ENCODE measurements at places on chromosomes 2 and 18.

- no peak for DNase-seq
Observed at GRCh38 chr2:138475277-138475776, 26.2 kb upstream of the SPOPL start.

DNA sequence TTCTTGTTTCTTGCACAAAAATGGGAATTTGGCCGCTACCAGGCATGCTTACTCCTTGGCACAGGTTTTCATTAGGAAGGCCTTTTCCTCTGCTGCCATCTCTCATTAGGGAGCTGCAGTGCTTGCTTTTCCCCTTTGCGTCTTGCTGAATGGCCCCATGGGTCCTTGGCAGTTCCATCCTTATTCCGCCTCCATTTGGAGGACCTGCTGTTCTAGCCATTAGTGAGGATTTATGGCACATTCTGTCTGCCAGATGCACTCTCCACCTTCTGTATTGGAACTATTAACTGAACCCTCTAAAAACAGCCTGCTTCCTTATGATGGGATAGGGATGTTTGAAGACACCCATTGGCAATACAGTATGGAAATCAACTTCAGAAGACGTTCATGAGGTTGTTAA lies 103.5 kb upstream of the NOSTRIN start:
- no peak for DNase-seq

- DNase-seq, result no peak
Observed at GRCh38 chr2:120740375-120740764, 4.7 kb downstream of the GLI2 start.

DNA sequence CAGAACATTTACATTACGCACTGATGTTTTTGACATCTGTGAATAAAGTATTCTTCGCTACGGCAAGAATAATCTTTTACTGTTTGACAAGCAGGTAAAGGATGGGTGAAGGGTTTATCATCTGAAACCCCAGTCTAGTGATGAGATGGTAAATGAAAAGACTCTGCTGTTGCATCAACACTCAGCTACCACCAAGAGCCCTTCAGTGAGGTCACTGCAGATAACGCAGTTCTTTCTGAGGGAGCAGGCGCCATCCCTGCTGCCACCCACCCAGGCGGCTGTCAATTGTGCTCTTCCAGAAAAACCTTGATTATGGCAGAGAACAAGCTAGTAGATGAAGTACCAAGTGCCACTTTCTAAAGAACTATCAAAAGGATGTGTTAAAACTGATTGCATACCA lies 58.7 kb downstream of the ABCG8 start:
- DNase-seq, result no peak

GRCh38 chr2:152303951-152304350 lies 31.0 kb upstream of the FMNL2 start:
- DNase-seq, result no peak

DNA sequence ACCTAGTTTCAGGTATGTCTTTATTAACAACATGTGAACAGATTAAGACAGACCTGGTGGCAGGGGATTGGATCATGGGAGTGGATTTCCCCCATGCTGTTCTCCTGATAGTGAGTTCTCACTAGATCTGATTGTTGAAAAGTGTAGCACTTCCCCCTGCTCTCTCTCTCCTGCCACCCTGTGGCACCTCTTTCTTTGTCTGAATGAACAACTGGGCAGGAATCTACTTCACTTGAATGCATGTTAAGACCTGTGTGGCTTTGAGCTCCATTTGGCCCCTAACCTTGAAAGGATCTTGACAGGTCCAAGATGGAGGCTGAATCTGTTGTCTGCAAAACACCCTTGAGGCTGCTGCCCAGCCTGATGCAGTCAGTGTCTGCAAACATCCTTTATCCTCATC lies 194.4 kb downstream of the RNF144A start:
- DNase-seq, result no peak

DNA sequence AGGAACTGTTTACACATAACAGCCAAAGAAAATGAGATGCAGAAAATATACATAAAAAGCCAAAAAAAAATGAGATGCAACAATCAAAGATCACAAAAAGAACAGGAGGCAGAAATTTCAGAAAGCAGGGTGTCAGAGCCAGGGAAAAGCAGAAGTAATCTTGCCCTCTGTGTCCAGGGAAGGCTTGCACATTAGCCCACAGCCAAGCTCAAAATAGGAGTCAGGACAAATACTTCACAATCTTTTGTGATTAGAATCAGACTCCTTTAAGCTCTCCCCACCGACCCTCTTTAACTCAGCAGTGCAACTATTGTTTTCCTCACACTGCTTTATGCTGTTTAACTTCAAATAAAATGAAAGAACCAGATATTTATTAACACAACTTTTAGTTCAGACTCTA lies 34.6 kb downstream of the IAH1 start:
- DNase-seq, result no peak

GRCh38 chr2:142741764-142742269 lies 135.6 kb upstream of the KYNU start:
- no peak for DNase-seq

DNA sequence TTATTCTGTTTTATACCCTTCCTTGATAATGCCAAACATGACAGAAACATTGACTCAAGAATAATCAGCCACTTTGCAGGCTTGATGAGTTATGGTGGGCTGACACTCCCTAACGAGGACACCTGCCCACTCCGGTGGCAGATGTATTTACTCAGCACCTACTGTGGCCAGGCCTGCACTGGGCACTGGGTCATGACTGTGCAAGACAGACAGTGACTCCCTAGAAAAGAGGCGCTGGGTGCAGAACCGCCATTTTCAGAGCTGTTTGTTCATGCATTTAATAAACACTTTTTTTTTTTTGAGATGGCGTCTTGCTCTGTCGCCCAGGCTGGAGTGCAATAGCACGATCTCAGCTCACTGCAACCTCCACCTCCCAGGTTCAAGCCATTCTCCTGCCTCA lies 32.5 kb downstream of the SNED1 start:
- no peak for DNase-seq

DNA sequence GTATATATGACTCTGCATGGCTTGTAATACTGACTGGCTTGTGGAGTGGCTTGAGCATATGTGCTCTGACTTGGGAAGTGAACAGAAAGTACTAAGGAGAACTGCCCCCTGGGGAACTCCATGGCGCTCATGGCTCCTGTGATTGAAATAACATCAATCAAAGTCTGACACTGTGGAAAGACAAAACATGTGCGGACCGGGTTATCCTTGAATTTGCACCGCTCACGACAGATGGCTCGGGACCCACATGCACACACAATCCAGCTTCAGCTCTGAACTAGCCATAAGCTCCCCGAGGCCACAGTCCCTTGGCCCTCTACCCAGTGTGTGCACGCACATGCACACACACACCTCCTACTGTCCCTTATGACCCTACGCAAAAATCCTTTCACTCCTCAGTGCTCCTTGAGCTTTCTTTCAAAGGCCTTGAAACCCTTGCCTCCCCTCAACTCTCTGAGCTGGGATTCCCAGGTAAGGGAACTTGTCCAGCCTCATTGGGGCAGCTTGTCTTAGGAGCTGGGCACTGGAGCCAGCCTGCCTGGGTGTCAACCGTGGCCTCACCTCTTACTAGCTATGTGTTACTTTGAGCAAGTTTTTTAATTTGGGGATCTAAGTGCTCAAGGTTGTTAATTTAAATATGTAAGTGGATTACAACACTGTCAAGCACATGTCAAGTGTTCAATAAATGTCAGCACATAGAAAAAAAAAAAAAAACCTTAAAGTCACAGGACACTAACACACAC lies 43.6 kb downstream of the MRPS5 start:
- DNase-seq, result no peak

DNA sequence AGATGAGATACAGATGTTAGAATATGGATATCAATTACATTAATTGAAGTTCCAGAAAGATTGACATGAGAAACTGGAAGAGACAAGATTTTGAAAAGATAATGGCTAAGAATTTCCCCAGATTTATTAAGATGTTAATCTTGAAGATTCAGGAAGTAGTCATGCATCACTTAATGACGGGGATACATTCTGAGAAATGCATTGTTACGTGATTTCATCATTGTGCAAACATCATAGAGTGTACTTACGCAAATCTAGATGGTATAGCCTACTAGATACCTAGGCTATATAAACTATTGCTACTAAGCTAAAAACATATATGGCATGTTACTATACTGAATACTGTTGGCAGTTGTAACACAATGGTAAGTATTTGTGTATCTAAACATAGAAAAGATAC lies 6.8 kb upstream of the CHMP3 start:
- DNase-seq, result no peak

DNA sequence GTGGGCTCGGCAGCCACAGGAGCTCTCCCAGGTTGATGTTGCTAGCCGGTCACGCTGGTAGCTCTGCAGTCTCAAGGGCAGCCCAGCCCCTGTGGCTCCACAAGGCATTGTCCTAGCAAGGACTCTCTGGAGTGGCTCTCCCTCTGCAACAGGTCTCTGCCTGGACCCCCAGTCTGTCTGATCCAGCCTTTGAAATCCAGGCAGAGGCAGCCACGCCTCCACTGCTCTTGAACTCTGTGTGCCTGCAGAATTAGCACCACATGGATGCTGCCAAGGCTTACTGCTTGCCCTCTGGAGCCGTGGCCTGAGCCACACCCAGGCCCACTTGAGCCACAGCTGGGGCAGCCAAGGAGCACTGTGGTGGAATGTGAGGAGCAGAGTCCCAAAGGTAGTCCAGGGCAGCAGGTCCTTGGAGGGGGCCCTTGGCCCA lies 43.0 kb upstream of the FAHD2A start:
- DNase-seq, result no peak

DNA sequence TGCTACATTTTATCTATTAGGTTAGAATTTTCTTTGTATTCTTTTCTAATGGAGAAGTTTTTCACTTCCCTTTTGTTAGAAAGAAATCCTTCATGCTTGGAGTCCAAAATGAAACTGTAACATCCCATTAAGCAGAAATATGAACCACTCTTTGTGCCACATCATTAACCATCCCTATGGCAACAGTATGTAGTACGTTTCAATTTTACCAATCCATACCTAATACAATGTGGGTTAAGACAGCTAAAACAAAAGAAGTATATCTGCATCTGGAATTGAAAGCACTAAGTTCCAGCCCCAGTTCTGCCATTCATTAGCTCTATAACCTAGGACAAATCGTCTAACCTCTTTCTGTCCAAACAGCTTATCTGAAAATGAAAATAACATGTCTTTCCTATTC lies 409.2 kb upstream of the SPHKAP start:
- DNase-seq, result no peak

DNA sequence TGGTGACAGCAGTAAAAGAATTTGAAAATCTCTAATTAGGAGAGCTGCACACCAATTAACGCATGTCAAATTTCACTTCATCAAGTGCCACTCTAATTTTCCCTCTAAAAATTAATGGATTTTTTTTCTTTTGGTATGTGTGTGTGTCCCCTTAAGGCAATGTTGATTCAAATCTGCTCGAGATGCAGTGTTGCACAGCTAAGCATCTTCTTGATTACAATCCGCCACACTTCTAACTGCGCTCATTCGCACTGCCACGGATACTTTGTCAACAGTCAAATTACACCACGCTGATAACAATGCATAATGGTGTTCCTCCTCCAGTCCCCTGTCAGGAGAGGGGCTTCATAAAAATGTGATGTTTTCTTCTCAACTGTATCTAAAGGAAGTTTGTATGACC lies 261.4 kb downstream of the MEIS1 start:
- DNase-seq, result no peak

GRCh38 chr2:27018142-27018541 lies 14.6 kb upstream of the TMEM214 start:
- DNase-seq, result no peak

DNA sequence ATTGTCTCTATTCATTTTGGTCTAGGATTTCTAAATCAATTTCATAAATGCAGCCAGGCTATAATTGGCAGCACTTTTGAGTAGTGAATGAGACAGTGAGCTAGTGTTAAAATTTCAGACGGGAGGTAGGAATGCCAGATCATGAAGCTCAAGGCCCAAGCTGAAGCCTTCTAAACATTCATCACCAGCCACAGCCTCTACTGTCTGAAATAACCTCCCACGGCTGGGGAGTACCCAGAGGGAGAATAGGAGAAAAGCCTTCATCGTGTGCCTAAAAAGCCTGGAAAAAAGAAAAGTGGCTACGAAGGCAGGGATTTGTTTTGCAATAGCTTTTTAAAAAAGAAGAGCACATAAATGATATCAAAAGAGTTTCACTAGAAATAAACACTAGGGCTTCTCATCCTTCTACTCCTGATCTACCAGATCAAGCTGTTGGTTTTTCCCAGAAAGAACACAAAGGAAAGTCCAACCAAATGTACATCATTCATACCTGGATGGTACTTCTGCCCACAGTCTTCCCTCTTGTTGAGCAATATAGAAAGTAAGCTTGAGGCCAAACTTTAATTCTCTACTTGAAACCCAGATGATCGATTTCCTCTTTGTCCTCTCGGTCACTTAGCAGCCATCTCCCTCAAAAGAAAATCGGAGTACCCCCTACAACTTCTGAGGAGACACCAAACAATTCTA lies 48.1 kb upstream of the SLC39A10 start:
- no peak for DNase-seq

DNA sequence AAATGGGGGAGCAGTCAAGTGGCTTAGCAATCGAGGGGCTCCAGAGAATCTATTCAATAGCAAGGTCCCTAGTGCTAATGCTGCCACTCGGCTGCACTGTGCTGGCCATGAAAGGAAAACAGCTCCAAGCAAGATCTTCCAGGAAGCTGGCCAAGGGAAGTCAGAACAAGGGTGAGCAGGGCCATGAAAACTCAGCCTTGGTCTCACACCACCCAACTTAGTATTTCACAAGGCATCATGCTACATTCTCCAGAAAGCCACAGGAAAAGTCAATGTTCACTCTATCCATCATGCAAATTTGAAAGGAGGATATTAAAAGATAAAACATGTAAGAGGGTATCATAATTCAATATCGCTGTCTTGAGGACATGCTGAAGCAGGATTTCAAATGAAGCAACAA lies 35.7 kb downstream of the NRP2 start:
- no peak for DNase-seq

GRCh38 chr2:209380293-209380692 lies 43.6 kb upstream of the MAP2 start:
- DNase-seq, result no peak

DNA sequence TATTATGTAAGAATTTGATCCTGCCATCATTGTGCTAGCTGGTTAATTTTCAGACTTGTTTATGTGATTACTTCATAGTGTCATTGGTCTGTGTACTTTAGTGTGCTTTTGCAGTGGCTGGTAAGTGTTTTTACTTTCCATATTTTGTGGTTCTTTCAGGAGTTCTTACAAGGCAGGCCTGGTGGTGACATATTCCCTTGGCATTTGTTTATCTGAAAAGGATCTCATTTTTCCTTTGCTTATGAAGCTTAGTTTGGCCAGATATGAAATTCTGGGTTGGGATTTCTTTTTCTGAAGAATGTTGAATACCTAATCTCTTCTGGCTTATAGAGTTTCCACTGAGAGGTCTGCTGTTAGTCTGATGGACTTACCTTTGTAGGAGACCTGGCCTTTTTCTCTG lies 72.8 kb upstream of the MC4R start:
- DNase-seq, result no peak
